Natural killer cell treated with Interleukin-12 subunit alpha and Interleukin-12 subunit beta and Interleukin-15 and Interleukin-18, amount 100 ng/mL, for 72 hours (primary cell): ENCODE measurements at places on chromosomes 3 and 15. TPM values are rescaled to one million over a fixed set of nuclear protein-coding genes. Genes with fewer than 3 reads are reported as not detected.

GNAT1 gene
- total RNA-seq: not detected

RTP1 gene
- not detected for total RNA-seq

POMGNT2 gene
- 6.2 TPM for total RNA-seq

SLCO2A1 gene
- total RNA-seq: not detected

GABRR3 gene
- not detected for total RNA-seq
